Upper lobe of left lung (tissue), 6 donors: ENCODE measurements at places on chromosomes 13 and 19. TPM values are rescaled to one million over a fixed set of nuclear protein-coding genes. Genes with fewer than 3 reads are reported as not detected.

GRCh38 chr13:100398360-100398759, 190.2 kb downstream of the GGACT start:
- DNase-seq = no peak

DNA sequence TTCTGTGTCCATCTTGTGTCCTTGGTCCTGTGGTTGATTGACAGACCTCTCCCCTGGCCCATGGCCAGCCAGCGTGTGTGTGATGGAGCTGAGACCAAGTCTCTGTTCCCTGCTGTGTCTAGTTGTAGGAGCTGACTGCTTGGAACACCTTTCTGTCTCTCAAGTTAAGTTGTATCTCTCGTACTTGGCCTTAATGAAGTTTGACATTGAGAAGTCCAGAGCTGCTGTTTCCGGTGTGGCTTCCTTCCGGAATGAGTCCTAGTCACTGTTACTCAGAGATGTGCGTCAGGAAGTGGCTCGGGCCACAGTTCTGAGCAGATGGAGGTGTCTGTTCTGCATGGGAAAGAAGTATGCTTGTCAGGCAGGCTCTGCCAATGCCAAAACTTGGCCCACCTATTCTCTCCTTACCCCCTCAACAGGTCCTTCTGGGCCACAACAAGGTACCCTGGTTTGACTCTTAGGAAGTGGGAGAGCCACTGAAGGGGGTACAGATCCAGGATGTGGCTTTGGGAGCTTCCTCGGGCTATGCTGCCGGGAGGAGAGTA, 54.3 kb downstream of the GATAD2A start:
- no peak for DNase-seq

GRCh38 chr19:40630571-40631160, 29.5 kb downstream of the LTBP4 start:
- DNase-seq = no peak

DNA sequence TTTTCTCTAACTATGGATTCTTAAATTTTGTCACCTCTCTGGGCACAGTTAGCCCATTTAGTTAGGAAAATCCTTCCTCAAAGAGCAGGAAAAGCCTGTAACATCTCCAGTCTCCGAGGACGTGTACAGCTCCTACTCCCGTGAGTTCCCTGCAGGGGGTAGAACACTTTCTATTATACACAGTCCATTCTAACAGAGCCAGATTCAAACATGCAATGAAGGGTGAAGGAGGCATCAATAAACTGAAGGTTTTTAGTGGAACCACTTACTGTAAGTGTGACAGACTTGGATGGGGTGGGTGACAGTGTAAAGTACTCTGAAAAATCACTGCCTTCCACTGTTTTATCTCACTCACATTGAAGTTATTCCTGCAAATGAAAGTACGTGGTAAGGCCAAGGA, 204.7 kb upstream of the DACH1 start:
- DNase-seq = no peak

DNA sequence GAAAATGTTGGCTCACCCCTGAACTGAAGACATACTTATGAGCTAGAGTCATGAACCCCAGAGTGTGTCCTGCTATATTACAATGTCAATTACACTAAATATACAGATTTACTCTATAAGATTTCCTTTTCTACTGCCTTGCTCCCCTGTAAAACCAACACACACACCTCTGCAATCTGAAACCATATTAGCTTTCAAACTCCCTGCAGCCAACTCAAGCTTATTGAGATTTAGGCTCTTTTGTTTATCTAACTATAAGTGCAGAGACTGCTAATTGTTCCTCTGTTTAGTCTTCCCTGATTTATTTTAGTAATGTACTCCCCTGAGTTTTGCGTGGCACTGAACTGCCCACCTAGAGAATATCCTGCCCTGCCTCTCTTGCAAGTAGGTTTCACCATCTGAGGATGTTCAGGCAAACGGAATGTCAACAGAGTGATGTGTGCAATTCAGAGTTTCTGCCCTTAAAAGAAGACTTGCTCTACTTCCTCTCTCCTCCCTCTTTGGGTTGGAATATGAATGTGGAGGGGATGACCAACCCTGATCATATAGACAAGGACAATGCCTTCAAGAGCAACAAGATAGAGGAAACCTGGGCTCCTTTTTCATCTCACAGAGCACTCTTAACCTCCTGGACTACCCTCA, 22.3 kb downstream of the FAM216B start:
- no peak for DNase-seq

DNA sequence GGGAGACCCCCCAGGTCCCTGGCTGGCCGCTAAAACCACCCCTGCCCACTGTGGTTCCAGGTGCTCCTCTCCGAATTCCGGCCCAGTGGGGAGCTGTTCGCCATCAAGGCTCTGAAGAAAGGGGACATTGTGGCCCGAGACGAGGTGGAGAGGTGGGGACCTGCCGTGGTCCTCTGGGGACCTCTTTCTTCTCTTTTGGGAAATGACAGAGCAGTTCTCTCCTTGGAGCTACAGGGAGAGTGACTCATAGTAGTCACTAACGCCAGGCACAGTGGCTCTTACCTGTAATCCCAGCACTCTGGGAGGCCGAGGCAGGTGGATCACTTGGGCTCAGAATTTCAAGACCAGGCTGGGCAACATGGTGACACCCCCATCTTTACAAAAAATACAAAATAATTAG, 7.3 kb downstream of the PTGER1 start:
- no peak for DNase-seq

- DNase-seq = no peak
Measured at GRCh38 chr13:87893186-87893585, 222.0 kb downstream of the SLITRK5 start.

GRCh38 chr13:66618702-66619101, 611.4 kb downstream of the PCDH9 start:
- DNase-seq = no peak

DNA sequence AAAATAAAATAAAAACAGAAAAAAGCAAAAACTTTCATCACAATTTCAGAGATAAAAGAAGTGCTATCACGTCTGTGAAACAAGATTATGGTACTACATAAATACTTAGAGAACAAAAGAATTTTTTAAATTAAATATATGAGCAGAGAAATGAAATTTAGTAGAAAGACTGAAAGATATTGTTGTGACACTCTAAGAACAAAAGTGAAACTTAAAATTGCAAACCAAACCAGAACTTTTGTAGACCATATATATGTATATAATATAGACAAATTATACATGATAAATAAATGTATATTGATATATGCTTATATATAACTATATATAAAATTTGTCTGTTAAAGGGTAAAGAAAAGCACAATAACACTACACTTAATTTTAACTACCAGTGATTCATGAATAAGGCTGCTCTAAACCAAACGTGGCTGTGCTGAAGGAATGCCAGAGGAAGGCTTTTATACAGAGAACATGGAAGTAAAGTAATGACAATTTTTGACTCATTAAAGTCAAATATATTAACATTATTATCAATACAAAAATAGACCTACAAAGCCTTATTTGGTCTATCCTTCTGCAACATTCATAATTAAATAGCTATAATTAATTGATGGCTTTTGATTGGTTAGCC, 1516.7 kb upstream of the PCDH20 start:
- DNase-seq = no peak

DNA sequence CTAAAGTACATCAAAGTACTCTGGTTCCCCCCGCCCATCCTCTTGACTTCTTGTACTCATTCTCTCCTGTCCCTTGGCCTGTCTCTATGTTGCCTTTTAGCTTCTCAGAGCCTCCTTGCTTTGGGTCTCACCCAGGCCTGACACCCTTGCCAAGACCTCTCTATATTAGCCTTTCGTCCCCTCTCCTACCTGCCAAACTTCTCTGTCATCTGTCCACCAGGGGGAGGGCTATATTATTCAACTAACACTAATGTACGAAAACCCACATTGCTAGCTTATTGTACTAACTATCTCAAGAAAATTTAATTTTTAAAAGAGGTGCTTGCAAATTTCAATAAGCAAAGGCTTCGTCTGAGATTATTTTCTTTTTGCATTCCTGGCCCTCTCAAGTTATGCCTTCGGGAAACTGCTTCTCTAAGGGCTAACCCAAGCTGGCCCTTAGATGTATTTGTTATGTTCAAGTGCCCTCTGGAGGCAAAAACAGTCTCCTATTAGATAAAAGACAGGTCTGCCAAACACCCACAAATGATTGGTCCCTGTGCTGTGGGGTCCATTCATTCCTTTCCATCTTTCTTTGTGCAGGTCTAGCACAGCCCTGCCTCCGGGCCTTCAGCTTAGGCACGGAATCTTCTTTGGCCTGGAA, 6.3 kb upstream of the MRPS31 start:
- no peak for DNase-seq

- DNase-seq = peak; percentile 25
Measured at GRCh38 chr19:30696514-30696913, 324.3 kb downstream of the ZNF536 start.

DNA sequence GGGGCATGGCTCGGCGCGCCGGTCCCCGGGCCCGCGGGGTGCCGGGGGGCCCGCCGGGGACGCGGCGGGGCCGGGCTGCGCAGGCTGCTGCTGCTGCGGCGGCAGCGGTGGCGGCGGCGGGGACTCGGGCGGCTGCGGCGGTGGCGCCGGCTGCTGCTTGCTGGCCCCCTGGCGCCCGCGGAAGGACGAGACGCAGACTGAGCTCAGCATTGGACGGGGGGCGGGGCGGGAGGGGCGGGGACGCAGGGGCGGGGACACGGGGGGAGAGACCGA, 368 bp downstream of the KCNC3 start:
- peak; percentile 94 for DNase-seq

- DNase-seq = no peak
Measured at GRCh38 chr13:37534181-37534580, 64.4 kb downstream of the POSTN start.

NDUFA13 gene
- 51.3 TPM for total RNA-seq

PSPC1 gene
- 38.0 TPM for total RNA-seq

SH2D3A gene
- 30.3 TPM for total RNA-seq

PEAK3 gene
- total RNA-seq = 2.4 TPM

CCDC70 gene
- total RNA-seq = not detected

ZNF888 gene
- total RNA-seq = 13.6 TPM
